NCI-H1092 treated with DMSO at 0.1 percent for 48 hours (cell line): ENCODE measurements at places on chromosomes 1 and 21.

GRCh38 chr1:1085911-1086841 lies 12.1 kb upstream of the RNF223 start:
- no peak for DNase-seq

DNA sequence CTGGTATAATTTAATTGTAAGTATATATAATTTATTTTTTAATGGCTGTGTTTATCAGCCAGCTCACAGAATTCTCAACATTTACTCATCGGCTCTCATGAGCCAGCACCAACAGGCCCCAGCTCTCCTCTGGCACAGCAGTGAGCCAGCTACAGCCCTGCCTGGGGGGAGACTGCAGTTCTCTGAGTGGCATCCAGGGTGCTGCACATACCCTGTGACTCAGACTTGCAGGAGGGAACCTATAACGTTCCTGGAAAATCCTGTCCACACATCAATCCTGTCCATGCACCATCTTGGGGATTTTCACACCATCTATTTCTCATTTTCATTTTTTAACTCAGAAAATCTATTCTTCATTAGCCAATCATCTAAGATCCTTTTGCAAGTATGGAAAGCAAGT lies 36.5 kb downstream of the FHAD1 start:
- peak; percentile 18 for DNase-seq

- no peak for DNase-seq
These were observed 61.3 kb downstream of the RAP1GAP start for GRCh38 chr1:21607549-21608529.

GRCh38 chr1:216200941-216201340 lies 222.3 kb downstream of the USH2A start:
- DNase-seq = no peak

DNA sequence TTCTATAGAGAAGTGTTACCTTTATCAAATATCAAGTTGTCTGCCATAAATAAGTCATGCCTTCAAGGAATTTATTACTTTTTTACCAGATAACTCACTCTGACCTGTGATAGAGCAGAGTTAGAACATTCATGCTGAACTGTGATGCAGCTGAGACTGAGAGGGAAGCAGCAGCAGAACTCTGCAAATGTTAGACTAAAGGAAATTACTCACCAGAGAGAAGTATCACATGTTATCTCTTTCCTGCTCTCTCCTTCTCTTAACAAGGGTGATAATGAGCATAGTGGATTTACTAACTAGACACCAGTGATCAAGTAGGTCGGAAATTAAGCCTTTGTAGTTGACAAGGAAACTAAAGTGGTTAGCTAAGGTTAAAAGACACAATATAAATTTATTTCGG lies 181.6 kb downstream of the RASAL2 start:
- no peak for DNase-seq

- no peak for DNase-seq
These were observed 9.8 kb downstream of the C1orf74 start for GRCh38 chr1:209774592-209774991.

DNA sequence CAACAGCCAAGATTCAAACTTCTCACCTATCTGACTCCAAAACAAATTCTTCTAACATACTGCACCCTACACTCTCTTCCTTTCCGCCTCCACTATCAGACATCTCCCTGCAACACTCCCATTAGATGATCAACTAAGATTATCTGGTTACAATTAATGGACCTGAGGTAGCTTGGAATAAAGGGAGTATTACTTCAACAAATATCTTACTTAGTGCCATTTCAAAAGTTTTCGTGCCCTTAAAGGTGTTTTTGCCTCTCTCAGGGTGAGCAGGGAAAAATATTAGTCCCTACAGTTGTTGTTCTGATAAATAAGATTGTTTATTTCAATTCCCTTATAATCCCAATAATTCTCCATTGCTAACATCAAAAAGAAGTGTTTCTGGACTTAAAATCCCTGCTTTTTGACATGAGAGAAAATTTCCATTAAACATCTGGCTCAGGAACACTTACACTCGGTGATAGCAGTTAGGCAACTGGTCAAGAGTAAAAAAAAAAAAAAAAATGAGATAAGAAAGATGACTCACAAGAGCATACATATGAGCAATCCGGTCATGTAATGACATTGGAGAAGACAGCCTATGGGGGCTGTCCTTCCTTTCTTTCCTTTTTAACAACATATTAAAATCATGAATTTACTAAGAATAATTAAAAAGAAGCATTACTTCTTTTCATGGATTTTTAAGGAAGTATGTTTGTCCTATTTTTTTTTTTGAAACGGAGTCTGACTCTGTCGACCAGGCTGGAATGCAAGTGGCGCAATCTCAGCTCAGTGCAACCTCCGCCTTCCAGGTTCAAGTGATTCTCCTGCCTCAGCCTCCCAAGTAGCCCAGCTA lies 7.6 kb downstream of the RSBN1 start:
- no peak for DNase-seq

DNA sequence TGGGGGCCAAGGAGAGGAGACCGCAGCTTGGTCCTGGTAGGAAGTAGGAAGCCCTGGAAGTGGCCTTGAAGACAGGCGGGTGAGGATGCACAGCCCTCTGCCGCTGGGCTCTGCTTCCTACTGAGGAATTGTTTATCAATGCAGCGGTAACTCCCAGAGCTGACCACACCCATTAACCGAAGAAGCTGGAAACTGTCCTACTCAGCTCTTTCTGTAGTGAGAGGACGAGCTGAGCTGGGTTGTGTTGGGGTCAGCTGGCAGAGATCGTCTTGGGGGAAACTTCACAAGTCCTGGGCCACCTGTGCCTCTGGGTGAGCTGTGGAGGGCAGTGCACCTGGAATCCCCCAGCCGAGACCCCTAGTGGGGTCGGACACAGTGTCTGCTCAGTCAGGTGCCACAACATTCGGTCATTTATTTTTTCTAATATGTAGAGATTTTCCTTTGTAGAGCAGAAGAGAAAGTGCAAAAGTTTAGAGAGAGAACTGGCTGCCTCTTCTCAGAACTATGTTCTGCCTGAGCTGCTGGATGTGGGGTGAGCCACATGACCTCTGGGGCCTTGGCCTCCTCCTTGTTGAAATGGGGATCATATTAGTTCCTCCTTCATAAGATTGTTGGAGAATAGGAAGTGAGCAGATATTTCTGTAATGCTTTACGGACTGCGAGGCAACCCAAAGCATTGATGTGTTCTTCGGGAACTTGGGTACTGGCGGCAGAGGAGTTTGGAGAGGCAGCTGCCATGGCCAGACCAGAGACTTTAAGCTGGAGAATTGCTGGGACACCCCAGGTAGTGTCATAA lies 3.6 kb downstream of the NECAP2 start:
- no peak for DNase-seq

GRCh38 chr1:213060836-213061235 lies 9.8 kb downstream of the RPS6KC1 start:
- DNase-seq = no peak

- DNase-seq = no peak
These were observed 356.8 kb upstream of the B3GALT2 start for GRCh38 chr1:193543259-193543658.

- DNase-seq = no peak
These were observed 56.1 kb downstream of the DESI2 start for GRCh38 chr1:244709076-244709475.

- peak; percentile 34 for DNase-seq
These were observed 20.4 kb upstream of the SDE2 start for GRCh38 chr1:226019572-226019971.

DNA sequence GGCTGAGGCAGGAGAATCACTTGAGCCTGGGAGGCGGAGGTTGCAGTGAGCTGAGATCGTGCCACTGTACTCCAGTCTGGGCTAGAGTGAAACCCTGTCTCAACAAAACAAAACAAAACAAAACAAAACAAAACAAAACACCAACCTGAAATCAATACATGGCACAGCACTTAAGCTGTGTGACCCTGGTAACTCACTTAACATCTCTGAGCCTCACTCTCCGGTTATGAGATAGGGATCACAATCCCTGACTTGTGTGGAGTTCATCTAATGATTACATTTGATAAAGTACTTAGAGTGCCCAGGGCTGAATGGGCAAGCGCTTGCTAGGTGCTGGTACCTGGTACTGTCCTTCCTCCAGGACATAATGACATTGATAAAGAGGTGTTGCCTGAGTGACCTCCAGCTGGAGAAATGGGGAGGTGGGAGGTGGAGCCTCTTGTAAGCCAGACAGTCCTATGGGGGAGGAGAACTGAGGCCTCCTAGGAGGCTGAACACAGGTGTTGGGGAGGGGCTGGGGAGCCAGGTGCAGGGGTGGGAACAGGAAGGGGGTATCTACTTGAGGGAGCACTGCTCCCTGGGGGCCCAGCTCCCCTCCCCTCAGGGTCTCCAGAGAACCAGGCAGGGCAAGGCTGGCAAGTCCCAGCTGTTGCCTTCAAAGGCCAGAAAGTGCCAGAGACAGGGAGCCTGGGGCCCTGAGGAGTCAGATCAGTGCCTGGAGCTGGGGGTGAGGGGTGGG lies 17.9 kb downstream of the FOXO6 start:
- DNase-seq = no peak

GRCh38 chr1:218474128-218474527 lies 129.0 kb downstream of the TGFB2 start:
- DNase-seq = no peak

DNA sequence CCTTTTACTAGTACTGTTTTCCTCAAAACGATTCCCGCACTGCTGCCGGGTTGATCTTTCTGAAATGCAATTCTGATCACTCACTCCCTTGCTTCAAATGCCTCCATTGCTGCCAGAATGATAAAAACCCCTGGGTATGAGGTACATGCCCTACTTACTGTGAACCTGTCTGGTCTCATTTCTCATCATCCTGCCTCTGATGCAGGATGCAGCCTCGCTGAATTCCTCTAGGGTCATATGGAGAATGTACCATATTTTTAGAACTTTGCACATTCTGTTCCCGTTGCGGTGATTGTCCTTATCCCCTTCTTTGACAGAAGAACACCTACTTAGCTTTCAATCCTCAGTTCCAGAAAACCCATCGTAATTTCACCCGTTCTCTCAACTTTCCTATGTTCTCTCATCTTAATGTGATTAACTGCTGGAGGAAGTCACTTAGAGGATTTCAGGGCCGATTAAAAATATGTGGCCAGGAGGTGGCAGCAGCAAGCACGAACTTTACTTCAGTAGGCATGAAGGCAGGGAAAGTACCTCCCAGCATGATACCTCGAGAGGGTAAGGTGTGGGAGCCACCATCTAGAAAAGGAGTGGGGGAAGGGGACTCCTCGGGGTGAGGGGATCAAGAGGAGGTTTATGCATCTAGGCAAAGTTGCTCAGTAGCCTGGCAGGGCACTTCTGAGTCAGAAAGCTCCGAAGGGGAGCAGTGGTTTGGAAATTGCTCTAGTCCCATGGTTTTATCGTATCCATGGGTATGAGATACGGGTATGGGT lies 361.5 kb upstream of the ZP4 start:
- peak; percentile 3 for DNase-seq

GRCh38 chr21:46036696-46037330 lies 55.2 kb downstream of the COL6A1 start:
- no peak for DNase-seq

GRCh38 chr1:170410401-170411166 lies 121.4 kb upstream of the GORAB start:
- no peak for DNase-seq

DNA sequence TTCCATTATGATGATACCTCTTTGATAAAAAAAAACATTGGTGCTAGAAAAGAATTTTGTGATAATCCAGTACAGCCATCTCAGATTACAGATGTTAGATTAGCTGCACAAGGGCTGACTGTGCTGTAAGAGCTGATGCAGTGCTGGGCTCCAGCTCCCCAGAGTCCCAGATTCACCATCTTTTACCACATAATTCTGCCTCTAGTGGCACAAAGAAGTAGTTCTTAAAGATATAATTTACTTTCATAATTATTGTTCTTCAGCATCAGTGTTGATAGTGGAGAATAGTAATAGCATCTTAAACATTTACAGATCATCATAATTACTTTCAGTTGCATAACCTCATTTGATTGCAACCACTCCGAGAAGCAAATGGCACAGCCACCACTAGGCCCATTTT lies 262.1 kb downstream of the BRINP2 start:
- no peak for DNase-seq

- no peak for DNase-seq
These were observed 17.2 kb downstream of the PODN start for GRCh38 chr1:53079251-53079650.

DNA sequence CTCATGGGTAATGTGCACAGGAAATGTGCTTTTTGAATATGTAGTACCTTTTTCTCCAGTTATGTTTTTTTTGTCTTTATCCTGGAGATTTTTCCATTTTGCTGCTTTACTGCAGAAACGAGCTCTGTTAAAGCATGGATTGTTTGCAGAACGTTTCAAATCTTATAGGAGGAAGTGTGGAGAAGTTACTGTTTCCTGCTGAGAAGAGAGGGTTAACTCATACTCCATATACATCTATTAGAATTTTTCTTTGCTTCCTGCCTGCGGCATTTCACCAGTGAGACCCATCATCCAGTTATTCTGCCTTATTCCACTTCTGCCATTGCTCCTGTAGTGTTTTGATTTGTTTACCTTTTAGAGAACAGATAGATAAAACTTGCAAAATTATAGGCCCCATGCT lies 2.0 kb downstream of the RPRD2 start:
- DNase-seq = no peak

DNA sequence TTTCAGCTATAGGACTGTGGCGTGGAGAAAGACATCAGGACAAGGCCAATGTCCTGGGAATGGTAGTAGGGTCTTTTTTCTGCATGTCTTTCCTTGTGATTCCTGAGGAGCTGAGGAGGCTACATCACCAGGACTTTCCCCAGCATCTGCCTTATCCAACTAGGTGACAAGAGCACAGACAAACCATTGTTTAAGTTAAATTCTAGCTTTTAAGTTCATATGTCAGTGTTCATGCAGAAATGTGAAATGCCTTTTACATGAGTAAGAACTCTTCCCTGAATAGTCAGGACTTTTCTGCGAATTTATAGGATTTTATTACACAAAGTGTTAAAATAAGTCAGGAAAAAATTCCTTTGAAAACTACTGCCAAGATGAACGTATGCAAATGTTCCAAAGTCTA lies 154.2 kb downstream of the PTGER3 start:
- DNase-seq = no peak

- no peak for DNase-seq
These were observed at the start of gene FCER1G for GRCh38 chr1:161215076-161215475. Gene FCER1G (plus strand): TSS chr1:161215295. CDS start chr1:161215322, 27 bp downstream.

DNA sequence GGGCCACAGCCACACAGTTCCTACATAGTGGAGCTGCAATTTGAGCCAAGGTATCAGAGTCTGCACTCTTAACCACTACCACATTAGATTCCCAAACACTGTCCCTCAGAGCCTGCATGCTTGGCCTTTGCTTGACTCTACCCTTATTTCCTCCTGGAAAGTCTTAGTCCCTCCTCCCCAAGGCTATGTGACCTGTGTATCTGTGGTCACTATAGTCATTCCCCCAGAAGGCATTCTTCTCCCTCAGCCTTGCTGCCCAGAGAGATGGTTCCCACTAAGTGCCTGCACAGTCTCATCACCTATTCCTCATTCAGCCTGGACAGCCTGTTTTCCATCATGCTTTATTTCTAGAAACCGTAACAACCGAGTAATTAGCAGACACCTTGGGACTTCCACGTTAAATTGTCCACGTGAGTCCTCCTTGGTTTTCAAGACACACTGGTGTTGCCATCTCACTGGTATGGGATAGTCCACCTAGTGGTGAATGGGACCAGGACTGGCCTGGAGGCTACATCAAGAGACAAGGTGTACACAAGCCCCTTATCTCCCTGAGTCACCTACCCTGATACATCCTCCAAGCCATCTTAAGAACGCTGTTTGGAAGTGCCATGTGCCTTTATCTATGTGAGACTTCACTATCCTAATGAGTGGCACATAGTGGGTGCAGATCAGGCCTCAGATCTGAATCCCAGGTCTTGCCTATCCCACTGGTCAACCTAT lies 3.8 kb upstream of the ZNF648 start:
- DNase-seq = no peak
